ENCODE measurements at places on chromosomes 4 and X. TPM values are rescaled to one million over a fixed set of nuclear protein-coding genes. Genes with fewer than 3 reads are reported as not detected.

Gene NXF2B
- not detected for total RNA-seq

Gene SOWAHD
- total RNA-seq: under 0.01 TPM

Gene OCRL
- 12.4 TPM for total RNA-seq

Gene ASB12
- total RNA-seq: 0.17 TPM

Gene C4orf54
- not detected for total RNA-seq

Gene GPR34
- total RNA-seq: not detected

Gene CENPVL1
- total RNA-seq: not detected

Gene EFHC2
- 0.95 TPM for total RNA-seq

Gene MAGEA12
- total RNA-seq: not detected

Gene C4orf50
- not detected for total RNA-seq

Gene POU3F4
- total RNA-seq: not detected

Gene FDCSP
- total RNA-seq: not detected

Gene GAGE2A
- total RNA-seq: not detected

Gene GPRASP3
- total RNA-seq: 9.1 TPM

Gene MSANTD1
- 0.60 TPM for total RNA-seq

Gene FAM3A
- total RNA-seq: 24.6 TPM

Gene CCKAR
- 6.0 TPM for total RNA-seq

Gene DGKK
- total RNA-seq: not detected

Gene TCEAL2
- not detected for total RNA-seq

Gene STBD1
- total RNA-seq: 7.1 TPM

Data from bronchial smooth muscle cell (primary cell).